ENCODE measurements at places on chromosomes 1 and 21.

GRCh38 chr1:45887156-45887842 lies 83.9 kb downstream of the MAST2 start:
- DNase-seq, result no peak

- no peak for DNase-seq
Observed at GRCh38 chr1:2300004-2300771, 72.1 kb downstream of the SKI start.

DNA sequence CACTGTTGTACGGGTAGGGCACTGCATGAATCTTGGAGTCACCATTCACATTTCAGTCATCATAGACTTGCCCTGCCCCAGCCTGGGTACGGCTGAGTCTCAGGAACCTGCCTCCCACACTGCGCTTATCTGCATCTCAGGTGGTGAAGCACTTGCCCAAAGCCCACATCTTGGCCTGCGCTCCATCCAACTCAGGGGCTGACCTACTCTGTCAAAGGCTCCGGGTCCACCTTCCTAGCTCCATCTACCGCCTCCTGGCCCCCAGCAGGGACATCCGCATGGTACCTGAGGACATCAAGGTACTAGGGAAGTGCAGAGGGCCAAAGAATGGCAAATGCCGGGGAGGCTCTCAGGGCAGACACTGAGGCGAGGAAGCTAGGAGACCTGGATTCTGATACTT lies 11.7 kb downstream of the RHOC start:
- DNase-seq, result no peak

GRCh38 chr21:44732956-44733355 lies 21.6 kb upstream of the TSPEAR start:
- no peak for DNase-seq

- no peak for DNase-seq
Observed at GRCh38 chr1:66374148-66374547, 159.8 kb upstream of the SGIP1 start.

Data from mucosa of gallbladder (tissue), 1 donor.